Epithelial cell of proximal tubule (primary cell): ENCODE measurements at places on chromosomes 1 and 21. TPM values are rescaled to one million over a fixed set of nuclear protein-coding genes. Genes with fewer than 3 reads are reported as not detected.

SPRR2A gene
- 0.92 and 1.8 TPM in 2 replicates for total RNA-seq

FOXD2 gene
- 0.14 TPM in 1 of 2 replicates, not detected in the other for total RNA-seq

TMEM52 gene
- 0.75 and 5.6 TPM in 2 replicates for total RNA-seq

NBPF10 gene
- total RNA-seq: 0.51 and 0.52 TPM in 2 replicates

FAM151A gene
- total RNA-seq: not detected in 2 replicates

CYP4A11 gene
- not detected in 2 replicates for total RNA-seq

CELA2A gene
- not detected in 2 replicates for total RNA-seq

GJA9 gene
- not detected in 2 replicates for total RNA-seq

HSD3B2 gene
- not detected in 2 replicates for total RNA-seq

CRABP2 gene
- total RNA-seq: 12.2 and 77.1 TPM in 2 replicates

GPR61 gene
- total RNA-seq: not detected in 2 replicates

MX2 gene
- 0.07 and 0.12 TPM in 2 replicates for total RNA-seq
